SJCRH30 (cell line): ENCODE measurements at places on chromosomes 6 and 20. TPM values are rescaled to one million over a fixed set of nuclear protein-coding genes. Genes with fewer than 3 reads are reported as not detected.

DNA sequence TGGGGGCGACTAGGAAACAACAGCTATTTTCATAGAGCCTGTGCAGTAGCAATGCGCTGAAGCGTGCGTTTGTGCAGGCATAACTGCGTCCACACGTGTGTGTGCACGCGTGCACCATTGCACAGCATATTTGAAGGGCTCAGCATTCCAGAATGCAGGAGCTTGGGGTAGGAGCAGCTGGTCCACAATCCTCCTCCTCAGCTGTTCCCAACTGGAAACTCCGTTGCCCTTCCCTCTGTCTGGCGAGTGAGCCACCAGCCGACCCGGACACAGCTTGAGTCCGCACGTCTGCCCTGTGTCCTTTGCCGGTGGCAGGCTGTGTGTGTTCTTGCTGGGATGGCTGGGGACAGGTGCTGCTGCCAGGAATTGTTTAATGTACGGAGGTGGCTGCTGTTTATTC is 110.2 kb downstream of the SASH1 start:
- peak; percentile 90 for DNase-seq

DNA sequence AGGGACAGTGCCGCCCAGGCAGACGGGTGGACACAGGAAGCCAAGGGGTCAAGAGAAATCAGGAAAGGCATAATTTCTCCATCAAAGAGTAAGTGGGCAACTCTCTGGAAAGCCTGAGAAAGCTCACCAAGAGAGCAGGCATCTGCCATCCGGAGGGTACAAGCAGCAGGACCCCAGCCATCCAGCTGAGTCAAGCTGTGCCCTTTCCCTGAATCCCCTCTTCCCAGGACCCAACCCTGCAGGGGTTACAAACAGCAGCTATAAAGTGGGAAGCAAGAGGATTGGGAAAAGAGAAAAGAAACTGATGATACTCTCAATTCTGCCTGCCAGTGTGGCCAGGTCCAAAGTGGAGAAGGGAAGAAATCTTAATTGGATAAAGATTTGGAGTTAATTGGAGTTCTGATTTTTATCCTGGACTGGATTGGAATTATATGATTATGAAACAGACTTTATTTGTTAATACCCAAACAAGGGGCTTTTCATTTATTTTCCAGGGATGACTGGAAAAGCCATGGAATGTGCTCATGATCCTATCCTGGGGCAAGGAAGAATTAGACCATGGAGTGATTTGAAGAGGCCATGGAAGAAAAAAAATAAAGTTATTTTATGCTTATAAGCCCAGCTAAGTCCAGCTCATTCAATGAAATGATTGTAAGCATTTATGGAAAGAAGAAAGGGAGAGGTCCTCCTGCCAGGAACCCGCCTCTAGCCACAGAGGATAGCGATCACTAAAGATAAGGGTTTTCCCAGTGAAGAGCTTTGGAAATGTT is 34.9 kb downstream of the NHLRC1 start:
- DNase-seq: no peak

DNA sequence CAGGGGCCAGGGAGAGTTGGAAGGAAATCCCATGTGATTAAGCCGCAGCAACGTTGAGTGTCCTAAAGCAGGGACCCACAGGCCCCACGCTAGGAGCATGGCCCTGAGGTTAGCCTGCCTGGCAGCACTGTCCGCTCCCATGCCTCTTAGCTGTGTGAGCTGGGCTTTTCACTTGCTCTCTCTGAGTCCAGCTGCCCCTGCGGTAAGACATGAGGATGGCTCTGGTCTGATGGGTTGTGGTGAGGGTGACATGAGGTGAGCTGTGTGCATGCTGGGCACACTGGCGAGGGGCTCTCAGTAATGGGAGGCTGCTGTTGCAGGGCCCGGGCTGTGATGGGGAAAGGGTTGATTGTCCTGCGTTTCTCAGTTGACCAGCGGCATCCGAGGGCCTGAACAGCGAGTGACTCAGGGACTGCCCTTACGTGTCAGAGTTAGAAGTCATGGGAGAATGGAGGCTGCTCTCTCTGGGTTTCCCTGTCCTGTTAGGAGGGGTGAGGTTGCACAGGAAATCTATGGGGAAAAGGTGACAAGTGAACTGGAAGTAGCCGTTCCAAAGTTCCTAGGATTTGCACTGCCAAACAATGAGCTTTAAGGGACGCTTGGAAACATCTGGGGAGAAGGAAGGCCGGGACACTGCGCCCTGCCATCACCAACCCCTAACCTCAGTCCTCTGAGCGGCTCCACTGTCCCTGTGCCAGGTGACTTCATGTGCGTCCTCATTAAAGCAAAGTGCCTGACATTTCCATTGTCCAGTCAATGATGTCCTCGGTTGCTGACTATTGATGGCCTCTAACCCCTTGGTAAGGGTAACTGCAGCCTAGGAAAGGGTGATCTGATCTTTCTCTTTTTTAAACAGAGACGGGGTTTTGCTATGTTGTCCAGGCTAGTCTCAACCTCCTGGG is 51.3 kb downstream of the ADNP start:
- no peak for DNase-seq

Gene NRSN1
- total RNA-seq: not detected in 2 replicates

Gene SNX21
- 17.1 and 18.3 TPM in 2 replicates for total RNA-seq

Gene C6orf141
- total RNA-seq: not detected in 2 replicates

DNA sequence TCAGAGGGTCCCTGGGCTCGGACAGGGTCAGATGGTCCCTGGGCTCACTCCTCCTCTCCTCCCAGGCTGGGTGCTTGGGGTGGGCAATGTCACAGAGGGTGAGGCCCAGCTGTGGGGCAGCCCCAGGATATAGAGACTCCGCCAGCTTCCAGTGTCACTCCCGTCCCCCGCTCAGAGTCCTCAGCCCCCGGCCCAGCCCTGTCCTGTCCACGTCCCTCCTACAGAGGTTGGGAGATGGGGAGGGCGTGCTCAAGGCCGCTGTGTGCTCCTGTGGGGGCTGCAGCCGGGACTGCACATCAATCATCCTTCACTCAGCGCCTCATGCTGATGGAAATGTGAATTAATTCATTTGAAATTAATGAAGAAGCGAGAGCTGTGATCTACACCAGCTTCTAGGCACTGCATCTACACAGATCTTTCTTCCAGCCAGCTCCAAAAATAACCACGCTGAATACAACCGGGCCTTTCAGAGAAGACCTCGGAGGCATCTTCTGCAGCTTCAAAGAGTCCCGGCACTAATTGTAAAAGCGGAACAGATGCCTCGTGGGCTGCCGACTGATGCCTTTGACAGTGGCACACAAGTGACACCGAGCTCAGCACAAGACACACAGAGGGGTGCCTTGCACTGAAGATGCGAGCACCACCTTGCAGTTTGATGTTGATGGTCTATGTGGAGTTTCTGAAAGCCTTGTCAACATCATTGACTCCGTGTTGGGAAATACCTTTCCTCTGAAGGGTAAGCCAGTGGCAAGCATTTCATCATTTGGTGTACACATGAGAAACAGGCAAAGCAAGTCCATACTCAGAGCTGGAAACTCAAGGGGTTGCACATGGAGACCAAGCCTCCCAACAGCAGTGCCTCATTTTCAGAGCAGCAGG is 39.3 kb downstream of the DACT2 start:
- DNase-seq: no peak

- DNase-seq: no peak
Observed at GRCh38 chr6:21202521-21202920, 391.0 kb upstream of the SOX4 start.

Gene BAK1
- 22.5 and 24.0 TPM in 2 replicates for total RNA-seq

Gene BMP2
- total RNA-seq: not detected in 2 replicates

- DNase-seq: no peak
Observed at GRCh38 chr6:44995486-44996132, 332.5 kb upstream of the RUNX2 start.

GRCh38 chr6:149031859-149032598 is 285.2 kb downstream of the UST start:
- no peak for DNase-seq
